Esophagus mucosa (tissue), 1 donor: ENCODE measurements at places on chromosomes 5 and 9. TPM values are rescaled to one million over a fixed set of nuclear protein-coding genes. Genes with fewer than 3 reads are reported as not detected.

GRCh38 chr9:88991066-88992034 lies at the start of gene S1PR3:
Gene S1PR3 (plus strand): TSS chr9:88991468. CDS start chr9:89001201, 9,733 bp downstream.
- peak; percentile 49 for ATAC-seq

DNA sequence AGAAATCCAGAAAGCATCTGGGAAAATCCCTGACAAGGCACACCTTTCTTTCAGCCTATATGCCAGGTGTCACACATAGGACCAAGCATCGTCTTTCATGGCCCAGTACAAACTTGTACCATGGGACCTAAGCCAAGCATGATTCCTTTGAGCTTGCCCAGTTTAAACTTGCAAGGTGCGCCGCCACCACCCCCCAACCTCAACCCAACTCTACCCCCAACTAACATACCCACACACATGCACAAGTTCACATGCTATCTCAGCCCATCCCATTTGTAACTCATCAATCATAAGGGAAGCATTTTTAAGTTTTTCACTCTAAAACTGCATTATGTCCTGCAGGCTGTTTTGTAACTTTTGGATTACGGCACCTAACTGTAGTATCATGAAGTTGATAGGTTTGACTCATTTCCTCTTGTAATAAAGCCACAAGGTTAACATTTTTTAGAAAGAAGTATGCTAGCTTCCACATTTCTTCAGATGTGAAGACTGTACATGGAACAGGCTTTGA lies 145.9 kb upstream of the FST start:
- peak; percentile 78 for ATAC-seq

GRCh38 chr9:78900500-78900899 lies 603.6 kb downstream of the PSAT1 start:
- no peak for ATAC-seq

DNA sequence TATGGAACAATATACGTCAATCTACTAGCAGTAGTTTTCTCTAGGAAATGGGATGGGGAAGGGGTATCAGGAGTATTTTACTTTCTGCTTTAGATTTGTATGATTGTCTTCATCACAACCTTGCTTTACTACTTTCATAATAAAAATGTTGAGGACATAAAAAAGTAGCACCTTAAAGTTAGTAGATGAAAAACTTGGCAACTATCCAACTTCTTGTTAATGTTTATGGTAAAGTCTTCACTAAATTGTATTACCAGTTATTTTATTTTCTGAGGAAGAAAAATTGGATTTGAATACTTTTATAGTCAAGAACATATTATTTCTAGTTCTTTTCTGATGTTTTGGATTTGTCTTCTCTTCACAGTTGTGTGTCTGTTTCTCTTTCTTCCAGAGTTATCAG lies 372.1 kb downstream of the ARRDC3 start:
- ATAC-seq = no peak

DNA sequence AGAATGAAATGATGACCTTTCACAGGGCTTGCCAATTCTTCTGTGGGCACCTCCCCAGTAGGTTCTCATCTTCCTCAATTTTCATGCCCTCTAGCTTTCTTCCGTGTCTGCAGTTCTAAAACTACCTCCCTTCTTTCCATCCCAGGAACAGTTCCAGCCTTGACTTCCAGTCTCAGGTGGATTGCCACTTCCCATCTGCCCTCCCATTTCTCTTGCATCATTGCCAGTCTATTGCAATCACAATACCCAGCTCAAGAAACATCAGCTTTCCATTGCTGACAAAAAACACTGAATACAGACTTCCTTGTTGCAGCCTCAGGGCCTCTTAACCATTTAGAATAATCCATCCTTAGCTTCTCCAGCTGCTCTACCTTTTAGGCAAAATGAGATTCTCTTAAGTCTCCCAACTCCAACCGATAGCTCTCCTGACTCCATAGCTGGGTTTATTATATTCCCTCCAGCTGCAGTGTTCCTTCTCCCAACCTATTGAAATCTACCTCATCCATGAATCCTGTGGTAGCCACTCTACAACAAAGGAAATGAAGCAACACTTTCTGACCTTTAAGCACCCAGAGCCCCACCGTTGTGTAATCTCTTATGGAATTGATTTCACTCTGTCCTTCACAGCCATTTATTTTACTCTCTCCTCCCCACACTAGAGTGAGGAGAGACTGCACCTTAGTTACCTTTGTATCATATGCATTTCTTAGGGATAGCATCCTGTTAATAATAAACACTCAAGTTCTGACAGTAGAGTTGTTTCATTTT lies 75.6 kb upstream of the PCA3 start:
- no peak for ATAC-seq

GRCh38 chr9:74958587-74958986 lies 5.9 kb upstream of the C9orf40 start:
- no peak for ATAC-seq

- no peak for ATAC-seq
These were observed 165.4 kb upstream of the LHFPL2 start for GRCh38 chr5:78813906-78814530.

DNA sequence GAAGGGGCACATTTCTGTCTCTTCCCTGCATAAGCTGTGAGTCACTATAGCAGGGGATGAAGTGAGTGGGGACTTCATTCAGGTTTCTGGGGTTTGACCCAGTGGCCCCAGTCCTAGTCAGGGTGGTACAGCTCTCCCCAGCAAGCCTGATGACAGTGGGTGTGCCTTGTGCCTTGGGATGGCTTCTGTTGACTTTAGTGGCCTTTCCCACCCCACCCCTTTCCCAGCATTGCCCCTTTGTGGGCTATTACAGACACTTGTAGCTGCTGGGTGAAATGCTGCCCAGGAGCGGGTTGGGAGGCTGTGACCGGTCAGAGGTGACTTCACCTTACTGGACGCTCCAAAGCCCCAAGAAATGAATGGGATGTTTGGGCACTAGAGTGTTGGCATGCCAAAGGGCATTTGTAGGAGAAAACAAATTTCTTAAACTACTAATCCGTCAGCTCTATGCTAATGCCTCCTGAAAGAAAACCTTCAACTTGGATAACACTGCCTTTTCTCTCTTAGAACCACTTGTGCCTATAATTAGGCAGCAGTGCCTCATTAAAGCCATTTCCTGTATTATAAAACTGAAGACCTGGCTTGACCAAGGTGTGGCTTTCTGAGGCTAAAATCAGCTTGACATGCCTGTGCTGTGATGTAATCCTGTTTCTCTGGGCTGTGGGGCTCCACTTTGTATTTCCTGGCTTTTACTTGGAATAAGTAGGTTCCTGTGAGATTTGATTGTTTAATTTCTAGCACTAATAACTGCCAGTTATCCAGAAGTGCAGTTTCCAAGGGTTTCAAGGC lies 119.0 kb upstream of the SLC25A48 start:
- ATAC-seq = peak; percentile 50

DNA sequence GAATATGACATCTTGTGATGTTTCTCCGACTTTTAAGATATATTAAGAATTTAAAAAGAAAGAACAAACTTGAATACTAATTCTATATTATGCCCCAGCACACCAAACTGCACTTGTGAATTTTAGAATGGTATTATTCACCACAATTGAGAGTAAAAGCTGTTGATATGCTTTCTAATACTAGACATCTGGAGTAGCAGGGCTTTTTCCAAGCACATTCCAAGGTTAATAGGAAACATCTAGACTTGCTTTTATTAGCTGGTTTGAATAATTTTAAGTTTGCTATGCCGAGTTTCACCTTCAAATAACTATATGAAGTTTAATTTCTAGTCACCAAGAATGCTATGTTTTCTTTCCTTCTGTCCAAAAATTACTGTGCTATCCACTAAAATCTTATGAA lies 13.5 kb downstream of the NREP start:
- ATAC-seq = no peak

- no peak for ATAC-seq
These were observed 238.4 kb downstream of the NR2F1-AS1 start for GRCh38 chr5:93342563-93343061.

DNA sequence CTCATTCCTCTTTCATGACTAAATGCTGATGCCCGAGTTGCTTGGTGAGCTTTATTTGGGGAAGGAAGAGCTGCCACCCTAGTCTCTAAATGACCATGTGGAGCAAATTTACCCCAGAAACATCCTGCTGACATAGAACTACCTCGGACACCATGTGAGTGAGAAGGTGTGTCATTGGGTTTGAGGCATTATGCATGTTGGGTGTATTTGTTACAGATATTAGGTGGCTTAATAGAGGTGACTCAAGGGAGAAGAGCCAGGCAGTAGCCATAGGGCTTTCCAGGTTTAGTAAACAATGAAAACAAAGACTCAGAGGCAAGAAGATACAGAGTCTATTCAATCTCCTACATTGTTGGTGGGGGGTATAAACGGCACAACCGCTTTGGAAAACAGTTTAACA lies 581.5 kb downstream of the CCDC171 start:
- peak; percentile 28 for ATAC-seq

DNA sequence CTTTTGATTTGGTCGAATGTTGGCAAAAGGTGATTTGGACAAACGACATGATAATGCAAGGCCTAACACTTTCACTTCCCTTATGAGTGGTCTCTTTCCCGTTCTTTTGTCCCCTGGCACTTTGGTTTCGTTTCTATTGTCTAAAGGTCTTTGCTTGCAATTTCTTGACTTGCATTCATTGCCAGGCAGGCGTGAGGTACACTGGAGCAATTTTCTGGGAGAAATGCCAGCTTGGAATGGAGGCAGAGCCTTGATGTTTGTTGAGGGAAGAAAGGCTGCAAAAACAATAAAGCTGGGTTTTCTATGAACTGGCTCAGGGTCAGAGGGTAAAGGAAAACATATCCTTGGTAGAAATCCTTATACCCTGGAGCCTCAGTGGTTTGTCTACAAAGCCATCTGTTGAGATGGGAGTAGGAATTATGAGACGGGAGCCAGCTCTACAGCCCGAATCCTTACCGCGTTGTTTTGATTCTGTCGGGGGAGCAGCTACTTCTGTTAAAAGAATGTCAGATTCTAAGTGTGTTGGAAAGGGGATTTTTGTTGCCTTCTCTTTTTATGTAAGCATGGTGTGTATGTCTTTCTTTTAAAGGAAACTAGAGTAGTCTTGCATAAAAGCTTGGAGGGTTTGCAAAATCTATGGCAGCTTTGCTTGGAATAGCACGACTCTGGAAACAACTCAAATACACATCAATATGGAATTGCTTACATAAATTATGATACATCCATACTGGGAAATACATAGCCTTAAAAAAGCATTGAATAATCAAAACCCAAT lies 158.9 kb downstream of the RMI1 start:
- ATAC-seq = peak; percentile 34

DNA sequence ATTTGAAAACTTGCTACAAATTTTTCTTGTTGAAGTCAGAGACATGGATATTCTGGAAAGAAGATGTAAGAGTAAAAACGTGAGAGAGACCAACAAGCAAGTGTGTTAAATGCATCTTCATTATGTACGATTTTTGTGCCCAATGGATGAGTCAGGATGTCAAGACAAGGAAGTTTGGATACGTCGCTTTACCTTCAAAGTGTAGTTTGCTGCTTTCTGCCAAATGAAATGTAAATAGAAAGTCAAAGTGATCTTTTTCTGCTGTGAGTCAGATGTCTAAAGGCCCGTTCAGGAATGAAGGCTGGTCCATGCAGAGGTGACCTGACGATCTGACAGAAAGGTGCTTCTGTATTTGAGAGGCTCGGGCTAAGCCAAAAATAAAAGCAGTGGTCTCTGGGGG lies 273.1 kb upstream of the PIK3R1 start:
- peak; percentile 36 for ATAC-seq

DNA sequence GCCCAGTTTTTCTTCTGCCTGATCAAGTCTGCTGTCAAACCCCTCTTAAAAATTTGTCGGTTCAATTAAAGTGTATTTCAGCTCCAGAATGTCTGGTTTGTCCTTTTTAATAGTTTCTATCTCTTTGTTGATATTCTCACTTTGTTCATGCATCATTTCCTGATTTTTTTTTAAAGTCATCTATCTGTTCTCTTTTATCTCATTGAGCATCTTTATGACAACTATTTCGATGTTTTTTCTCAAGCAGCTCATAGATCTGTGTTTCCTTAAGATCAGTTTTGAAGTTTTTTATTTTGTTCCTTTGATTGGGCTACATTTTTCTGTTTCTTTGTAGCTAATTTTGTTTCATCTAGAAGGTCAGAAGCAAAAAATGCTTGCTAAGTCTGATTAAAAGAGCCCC lies 53.7 kb downstream of the FGD3 start:
- no peak for ATAC-seq

GRCh38 chr5:171533153-171533552 lies 113.7 kb downstream of the FGF18 start:
- ATAC-seq = no peak

DNA sequence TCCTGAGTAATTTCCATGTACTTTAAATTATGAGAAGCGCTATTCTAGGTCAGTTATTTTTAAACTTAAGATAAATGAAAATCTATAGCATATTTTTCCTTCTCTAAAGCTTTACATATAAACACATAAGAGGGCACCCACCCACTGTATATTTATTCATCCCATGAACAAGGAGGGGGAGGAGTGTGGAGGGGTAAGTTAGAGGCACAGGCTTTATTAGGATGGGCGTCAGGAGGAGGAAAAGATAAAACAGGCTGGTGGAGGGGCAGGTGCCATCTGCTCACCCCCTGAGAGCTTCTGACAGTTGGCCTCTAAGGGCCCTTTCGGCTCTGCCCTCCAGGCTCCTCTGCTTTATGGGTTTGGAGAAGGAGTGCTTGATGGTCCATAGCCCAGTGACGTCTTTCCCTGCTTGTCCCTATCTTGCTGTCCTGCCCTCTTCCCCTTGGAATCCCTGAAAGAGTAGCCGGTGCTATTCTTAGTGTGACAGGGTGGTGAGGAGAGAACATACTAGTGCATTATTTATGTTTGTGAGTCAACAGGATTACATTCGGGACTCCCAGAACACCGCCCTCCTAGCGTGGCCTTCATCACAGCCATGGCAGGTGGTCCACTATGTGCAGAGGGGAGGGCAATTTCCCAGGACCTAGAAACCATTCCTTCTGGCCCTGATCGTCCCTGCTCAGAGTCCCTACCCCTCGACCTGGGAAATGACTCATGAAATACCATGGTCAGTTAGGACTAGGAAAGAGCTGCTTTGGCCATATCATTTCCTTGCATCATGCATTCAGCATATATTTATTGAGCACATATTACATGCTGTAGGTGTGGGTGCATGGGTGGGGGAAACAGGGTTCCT lies 7.9 kb upstream of the SYNPO start:
- no peak for ATAC-seq

- peak; percentile 42 for ATAC-seq
These were observed at the start of gene HMCN2 for GRCh38 chr9:130265431-130266235. Gene HMCN2 (plus strand): TSS chr9:130265760. CDS start chr9:130265879, 119 bp downstream.

DNA sequence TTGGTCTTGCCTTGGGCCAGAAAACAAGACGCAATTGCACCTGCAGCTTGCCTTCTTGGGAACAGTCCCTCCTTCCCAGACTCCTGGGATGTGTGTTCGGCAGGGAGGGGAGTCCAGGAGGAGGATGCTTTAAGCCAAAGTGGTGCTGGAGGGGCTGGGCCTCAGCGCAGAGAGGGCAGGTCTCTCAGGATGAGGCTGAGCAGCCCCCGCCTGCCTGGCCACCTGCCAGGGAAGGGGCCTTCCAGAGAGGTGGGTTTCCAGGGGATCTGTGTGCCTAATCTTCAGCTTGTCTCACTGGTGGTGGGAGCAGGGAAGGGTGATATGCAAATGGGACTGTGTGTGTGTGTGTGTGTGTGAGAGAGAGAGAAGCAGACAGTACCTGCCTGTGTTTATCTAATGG lies 105.2 kb downstream of the ENTREP1 start:
- ATAC-seq = no peak

Gene ACTBL2
- not detected for total RNA-seq

Gene SLC1A3
- total RNA-seq = 14.7 TPM

Gene CCL28
- total RNA-seq = 7.0 TPM

Gene TEX48
- total RNA-seq = not detected

Gene ELP1
- 14.1 TPM for total RNA-seq

Gene CAMK4
- 1.6 TPM for total RNA-seq

Gene AFF4
- total RNA-seq = 74.3 TPM
